ENCODE measurements at places on chromosomes 1 and 21.

GRCh38 chr1:216032961-216033614 is 390.2 kb downstream of the USH2A start:
- no peak for DNase-seq

DNA sequence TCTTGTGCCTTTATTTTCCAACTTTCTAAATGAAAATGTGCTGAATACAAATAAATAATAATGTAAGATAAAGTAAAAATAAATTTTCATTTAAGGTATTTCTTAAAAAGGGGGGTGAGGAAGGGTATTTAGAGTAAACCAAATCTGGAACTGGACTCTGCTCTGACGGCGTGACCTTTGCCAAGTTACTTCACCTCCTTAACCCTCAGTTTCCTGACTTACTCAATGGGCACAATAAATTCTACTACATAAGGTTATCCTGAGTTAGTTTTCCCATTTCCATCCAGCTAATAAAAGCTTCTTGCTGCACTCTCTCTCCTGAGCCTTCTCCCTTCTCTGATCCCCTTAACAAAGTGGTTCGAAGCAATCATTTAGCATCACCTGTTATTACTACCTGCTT is 93.9 kb downstream of the NID1 start:
- DNase-seq: no peak

DNA sequence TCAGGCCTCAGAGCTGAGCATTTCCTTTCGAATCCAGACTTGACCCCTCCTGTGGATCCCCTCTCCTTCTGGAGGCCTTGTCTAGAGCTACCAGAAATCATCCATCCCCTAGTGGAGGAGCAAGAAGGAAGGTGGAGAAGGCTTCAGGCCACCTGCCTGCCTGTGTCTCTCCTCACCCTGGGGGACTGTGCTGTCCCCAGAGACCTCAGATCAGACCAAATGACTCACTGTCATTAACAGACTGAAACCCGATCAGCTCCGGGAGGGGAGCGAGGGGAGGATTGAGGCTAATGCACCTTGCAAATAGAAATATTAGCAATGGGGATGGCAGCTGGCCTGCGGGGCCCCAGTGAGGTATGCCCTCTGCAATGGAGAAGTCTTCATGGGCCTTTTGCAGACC is 2.1 kb downstream of the MYBPH start:
- DNase-seq: no peak

DNA sequence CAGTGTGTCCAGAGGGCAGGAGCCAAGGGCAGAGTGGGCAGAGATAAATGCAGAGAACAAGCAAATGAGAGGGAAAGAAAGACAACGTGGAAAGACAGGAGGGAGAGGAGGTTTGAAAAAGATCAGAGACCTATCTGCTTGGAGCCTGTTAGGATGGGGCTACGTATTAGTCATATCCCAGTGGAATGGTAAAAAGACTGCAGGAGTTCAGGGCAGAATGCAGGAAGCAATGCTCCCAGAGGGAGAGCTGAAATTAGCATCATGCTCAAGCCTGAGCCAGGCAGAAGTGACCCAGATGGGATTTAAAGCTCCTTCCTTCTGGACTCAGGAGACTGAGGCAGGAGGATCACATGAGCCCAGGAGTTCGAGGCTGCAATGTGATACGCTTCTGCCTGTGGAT is 261.3 kb upstream of the CHRM3 start:
- DNase-seq: peak; percentile 2

DNA sequence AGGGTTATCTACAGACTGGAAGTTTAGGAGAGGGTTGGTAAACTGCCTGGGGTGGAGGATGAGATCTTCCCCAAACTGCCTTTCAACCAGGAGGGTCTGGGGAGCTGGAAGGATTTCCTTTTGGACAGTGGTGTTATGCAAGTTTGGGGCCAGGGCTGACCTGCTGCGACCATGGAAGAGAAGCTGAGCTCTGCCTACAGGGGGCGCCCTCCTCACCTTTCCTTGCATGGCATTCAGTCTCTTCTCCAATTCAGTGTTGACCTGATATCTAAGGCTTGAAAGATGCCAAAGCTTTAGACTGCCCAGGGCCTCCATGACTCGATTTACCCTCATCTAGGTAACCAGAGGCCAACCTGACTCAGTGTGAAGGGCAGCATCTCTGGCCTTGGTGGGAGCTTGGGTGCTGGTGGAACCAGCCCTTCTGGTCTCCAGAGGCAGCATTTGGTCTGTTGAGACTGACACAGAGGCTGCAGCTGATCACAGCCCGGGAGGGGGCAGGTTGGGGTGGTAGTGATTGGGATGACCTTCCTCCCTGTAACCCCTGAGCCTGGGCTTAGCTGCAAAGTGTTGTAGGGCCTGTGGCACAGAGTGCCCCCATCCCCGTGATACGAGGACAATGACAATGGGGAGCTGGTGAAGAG is 170.0 kb downstream of the GRIK3 start:
- no peak for DNase-seq

DNA sequence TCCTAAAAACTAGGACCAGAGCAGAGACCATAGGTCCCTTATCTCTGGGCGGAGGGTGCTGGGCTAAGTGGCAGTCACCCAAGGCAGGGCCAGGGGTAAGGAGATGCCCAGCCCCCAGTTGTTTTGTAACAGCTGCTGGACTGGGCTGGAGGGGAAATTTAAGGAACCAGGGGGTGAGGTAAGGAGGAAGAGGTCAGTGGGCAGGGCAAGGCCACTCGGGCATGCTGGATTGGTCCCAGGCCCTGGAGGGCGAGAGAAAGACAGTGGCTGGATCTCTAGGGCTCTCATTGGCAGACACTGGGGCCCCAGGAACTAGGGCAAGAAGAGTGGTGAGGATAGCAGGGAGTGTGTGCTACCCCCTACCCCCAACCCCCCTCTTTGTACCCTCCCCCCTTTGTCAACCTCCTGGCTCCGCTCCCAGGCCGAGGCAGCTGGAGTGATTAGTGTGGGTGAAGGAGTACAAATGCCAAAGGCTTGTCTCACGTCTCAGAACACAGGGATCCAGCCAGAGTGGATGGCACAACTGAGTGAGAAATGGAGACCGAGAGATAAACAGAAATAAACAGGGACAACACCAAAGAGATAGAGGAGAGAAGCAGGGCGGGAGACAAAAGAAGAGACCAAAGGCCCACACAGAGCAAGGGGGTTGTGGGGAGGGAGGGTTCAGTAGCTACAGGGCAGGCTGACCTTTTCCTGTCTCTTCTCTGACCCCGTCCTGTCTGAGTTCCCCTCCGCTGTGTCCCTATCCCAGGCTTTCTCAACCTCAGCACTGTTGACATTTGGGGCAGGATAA is 20.5 kb upstream of the THRAP3 start:
- DNase-seq: peak; percentile 73

- DNase-seq: peak; percentile 25
Observed at GRCh38 chr1:59564192-59564891, 250.4 kb upstream of the HOOK1 start.

- DNase-seq: no peak
Observed at GRCh38 chr1:54301497-54301896, 101.5 kb downstream of the MRPL37 start.

- peak; percentile 88 for DNase-seq
Observed at GRCh38 chr1:24964811-24965570, 34.9 kb upstream of the RUNX3 start.

DNA sequence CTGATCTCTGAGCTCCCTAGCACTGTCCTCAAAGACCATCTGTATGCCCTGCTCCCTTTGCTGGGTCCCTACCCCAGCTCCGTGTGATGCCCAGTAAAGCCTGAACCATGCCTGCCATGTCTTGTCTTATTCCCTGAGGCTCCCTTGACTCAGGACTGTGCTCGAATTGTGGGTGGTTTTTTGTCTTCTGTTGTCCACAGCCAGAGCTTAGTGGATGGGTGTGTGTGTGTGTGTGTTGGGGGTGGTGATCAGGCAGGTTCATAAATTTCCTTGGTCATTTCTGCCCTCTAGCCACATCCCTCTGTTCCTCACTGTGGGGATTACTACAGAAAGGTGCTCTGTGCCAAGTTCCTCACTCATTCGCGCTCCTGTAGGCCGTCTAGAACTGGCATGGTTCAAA is 5.7 kb downstream of the GSTM5 start:
- DNase-seq: no peak

DNA sequence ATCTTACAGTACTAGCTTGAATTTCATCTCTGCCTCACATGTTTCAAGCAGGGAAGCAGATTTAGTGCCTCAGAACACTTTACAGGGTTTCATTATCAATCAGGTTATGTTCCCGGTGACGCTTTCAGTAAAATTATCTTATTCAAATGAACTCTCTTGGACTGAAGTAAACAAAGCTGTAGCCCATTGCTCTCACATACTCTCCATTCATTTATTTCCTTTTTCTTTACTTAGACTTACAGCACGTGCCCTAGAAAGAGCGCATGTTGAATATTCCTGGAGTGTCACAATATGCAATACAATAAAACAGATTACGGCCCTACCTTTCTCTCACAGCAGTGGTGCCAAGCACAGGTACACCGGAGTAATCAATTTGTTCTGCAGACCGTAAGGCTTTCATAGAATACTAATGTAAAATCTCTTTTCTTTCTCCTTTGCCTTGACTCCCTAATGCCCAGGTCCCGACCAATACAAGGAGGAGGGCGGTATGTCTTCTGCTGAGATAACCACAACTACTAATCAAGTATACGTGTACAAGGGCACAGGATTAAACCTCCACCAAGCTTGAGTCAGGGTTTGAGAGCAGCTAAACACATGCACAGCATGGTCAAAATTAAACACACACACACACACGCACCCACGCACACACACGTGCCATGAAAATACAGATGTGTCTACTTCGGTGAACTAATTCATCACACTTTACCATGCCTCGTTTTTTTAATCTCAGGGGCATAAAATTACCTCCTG is 62.8 kb downstream of the NRIP1 start:
- peak; percentile 33 for DNase-seq

DNA sequence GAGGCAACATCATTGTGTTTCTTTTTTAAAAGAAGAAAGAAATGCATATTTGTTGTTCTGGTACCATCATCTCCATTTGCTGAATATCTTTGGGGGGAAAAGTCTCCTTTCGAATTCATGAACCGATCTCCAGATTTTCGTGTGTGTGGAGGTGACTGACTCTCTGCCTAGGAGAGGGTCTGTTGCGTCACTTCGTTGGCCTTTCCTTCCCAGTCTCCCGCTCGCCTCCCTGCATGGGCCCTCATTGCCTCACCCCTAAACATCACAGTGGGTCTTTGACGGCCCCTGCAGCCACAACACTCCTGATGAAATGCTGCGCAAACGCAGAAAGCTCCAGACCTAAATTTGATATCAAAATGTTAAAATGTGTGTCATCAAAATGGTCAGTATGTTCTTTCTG is 103.2 kb upstream of the RALGPS2 start:
- no peak for DNase-seq

- DNase-seq: no peak
Observed at GRCh38 chr1:221743416-221744208, 1.7 kb upstream of the DUSP10 start.

- no peak for DNase-seq
Observed at GRCh38 chr1:160409486-160409885, 9.1 kb downstream of the VANGL2 start.

DNA sequence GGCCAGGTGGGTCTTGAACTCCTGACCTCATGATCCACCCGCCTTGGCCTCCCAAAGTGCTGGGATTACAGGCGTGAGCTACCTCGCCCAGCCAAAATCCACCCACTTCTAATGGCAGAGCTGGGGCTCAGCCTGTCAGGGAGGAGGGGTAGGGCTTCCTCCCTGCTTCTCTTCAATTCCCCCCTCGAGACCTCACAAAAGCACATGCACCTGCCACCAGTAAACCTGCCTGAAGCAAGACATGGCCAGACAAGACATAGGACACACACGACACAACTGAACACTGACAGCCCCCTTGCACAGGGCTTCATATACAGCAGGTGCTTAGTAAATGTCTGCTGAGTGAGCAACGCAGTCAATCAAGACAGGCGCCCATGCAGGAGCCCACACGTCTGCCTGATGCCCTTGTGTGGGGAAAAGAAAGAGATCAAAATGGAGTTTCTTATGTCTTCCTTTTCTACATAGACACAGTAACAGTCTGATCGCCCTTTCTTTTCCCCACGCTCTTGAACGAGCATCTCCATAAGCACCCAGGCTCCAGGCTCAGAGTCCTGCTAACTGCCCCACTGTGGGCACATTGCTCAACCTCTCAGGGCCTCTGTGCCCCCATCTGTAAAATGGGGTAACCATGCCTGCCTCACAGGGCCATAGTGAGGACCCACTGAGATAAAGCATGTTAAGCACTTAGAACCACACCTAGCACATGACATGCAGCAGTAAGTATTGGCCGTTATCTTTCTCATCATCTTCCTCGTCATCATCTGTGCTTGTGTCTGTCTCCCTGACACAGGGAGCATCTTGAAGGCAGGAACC is 8.8 kb downstream of the SDC3 start:
- DNase-seq: no peak

GRCh38 chr1:47631411-47631995 is 193.7 kb downstream of the FOXD2 start:
- DNase-seq: no peak

GRCh38 chr1:91575909-91576519 is 75.4 kb downstream of the CDC7 start:
- no peak for DNase-seq

GRCh38 chr1:48043622-48044021 is 46.4 kb upstream of the TRABD2B start:
- DNase-seq: no peak

DNA sequence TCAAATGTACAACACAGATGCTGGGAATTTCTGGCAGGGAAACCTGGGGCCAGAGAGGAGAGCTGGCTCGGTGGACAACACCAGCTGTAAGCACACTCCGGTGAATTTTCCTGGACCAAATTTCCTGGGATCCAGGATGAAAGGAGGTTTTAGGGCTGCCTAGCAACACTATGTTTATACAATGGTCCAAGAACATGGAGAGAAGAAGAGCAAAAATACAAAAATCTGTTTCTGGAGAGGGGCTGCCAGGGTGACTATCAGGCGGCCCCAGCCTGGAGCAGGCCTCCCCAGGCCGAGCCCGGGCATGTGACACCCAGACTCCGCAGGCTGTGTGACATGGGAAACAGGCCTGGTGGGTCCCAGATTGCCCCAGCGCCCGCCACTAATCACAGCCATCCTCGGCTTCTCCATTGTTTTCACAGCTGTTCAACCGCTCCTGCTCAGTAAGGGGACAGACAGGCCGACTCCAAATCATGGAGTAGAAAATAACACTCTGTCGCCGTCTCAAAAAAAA is 336.0 kb upstream of the NFIA start:
- no peak for DNase-seq

- DNase-seq: no peak
Observed at GRCh38 chr21:45113543-45113942, 39.2 kb downstream of the ADARB1 start.

GRCh38 chr1:204752688-204753040 is 67.1 kb upstream of the LRRN2 start:
- no peak for DNase-seq
